D341Med (cell line): ENCODE measurements at places on chromosomes 6 and 20.

DNA sequence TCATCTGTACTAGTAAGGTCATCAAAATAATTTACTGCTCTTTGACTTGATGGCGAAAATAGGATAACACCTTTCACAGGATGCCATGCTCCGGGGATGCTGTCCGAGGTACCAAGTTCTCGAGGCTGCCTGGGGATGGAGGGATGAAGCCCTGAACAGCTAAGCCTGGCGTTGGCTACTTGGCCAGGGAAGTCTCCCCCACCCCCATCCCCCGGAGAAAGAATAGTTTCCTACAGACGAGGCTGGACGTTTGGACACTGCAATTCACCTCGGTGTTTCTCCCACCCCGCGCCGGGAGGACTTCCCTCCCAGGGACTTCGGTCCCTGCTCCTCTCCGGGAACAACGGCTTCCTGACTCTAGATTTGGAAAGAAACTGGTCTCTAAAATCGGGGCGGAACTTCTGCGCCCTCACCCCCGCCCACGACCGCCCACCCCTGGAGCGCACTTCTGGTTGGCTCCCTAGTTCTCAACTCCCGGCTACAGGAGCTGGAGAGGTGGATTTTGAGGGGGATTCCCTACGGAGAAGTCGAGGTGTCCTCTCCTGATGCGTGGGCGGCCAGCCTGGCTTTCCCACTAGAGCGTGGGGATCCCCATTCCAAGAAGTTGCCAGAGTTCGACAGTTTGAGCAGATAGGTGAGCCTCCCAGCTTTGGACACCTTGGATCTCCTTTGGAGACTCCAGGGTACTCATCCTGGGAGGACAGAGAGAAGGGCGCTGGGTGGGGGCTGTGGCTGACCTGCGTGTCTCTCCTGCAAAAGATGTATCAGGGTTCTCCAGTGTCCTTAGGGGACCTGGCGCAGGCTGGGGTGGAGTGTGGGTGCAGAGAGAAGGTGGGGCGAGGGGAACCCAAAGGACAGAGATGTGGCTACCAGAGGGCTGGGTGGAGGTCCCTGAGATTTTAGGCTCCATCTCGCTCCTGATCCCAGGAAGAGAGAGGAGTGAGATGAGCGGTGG is 1.1 kb downstream of the PCSK2 start:
- DNase-seq, result peak; percentile 18

GRCh38 chr6:56335726-56336125 is 88.3 kb upstream of the COL21A1 start:
- no peak for DNase-seq

DNA sequence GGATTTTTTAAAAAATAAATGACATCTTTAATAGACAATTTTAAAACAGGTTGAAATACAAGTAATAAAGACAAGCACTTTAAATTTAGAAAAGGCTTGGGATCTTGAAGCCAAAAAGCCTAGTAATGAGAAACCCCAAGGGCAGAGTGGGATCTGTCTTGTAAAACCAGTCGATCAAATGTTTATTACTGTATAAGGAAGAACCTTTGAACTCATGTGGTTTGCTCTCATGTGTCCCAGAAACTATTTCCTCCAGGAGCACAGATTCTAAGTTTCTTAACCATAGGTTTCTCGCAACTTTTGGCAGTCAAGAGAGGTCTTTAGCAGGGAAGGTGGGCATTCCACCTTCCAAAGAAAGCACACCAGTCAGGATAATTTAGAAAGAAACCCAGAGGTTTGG is 541.7 kb upstream of the BTBD3 start:
- no peak for DNase-seq

DNA sequence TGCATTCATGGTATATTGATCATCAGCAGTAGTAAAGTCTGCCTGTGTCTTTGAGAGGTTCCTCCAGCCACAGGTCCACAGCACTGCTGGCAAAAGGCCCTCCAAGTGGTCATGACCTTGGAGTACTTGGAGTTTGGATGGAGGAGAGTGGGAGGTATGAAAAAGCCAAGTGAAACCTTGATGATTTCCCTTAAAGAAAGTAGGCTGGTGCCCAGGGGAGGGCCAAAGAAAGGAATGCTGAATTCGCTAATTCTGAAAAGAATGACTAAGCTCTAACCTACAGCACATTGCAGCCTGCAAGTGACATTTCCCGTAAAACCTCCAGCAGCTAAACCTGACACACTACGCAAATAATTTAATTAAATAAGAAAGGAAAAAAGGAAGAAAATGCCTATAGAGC is 223.4 kb upstream of the TAB2 start:
- no peak for DNase-seq

GRCh38 chr6:145313041-145313855 is 422.1 kb downstream of the EPM2A start:
- no peak for DNase-seq

DNA sequence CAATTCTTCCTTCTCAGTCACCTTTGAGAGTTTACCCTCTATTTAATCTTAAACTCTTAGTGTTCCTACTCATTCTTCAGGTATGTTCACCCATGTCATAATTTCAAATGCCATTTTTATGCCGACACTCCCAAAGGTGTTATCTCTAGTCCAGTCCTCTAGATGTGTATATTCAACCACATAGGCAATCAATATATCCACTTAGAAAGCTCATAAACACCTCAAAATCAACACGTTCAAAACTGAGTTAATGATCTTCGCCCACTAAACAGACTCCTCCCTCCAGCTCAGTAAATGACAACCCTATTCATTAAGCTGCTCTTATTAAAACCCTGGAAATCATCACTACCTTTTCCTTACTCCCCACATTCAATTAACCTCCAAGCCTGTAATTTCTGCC is 6.4 kb downstream of the OSTM1 start:
- DNase-seq, result no peak

GRCh38 chr20:59525500-59526241 is 78.7 kb upstream of the PHACTR3 start:
- peak; percentile 85 for DNase-seq

DNA sequence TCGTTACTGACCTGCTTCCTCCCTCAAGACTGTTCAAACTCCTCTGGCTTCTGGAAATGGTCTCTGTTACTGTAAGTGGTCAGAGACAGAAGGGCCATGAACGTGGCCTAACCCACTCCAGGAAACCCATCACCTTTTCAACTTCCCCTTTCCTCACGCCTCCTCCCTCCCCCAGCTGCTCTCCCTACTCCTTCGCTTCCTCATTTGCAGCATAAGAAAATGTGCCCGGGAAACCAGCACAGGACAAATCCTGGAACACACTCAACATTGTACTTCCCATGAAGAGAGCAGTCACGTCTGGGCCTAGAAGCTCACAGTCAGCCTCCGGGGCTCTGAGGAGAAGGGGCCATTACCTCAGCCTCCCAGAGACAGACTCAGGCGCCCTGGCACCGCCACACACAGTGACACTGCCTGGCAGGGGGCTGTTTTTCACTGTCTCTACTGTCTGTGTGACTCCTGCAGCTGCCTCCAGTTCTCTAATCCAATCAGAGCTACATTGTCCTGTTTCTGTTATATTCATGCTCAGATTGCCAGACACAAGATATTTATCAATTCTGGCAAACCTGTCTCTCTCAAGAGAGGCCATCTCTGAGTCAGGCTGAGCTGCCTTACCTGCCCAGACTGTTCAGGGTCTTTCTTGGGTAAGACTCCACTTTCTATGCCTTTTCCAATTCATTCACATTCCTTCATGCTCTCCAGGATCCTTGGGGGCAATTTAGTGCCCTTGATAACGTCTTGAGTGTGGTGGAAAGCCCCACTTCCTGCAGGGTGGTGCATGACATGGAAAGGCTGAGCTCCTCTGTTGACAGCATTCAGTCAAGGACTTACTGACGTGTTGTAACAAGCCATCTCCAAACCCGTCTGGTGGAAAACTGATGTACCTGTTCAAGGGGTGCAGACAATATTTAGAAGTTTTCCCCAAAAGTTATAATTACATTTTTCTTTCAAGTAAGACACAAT is 242.2 kb downstream of the HIVEP2 start:
- DNase-seq, result no peak

GRCh38 chr6:47145212-47145611 is 103.1 kb upstream of the ADGRF1 start:
- no peak for DNase-seq

DNA sequence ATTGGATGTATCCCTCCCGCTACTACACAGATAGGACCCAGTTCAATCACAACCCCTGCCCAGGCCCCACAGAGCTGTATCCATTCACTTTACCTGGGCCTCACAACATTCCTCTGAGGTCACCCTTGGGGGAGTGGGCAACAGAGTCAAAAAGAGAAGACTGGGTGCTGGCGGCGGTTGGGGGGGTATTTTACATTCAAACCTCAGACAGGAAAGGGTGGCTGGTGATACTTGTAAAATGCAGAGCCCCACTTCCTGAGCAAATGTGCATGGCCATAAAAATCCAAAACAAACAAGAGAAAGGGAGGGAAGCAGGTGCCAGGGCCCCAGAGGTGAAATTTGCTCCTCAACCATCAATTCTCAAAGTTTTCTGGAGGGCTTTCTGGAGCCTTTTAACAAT is 3.5 kb downstream of the LRFN2 start:
- DNase-seq, result no peak

DNA sequence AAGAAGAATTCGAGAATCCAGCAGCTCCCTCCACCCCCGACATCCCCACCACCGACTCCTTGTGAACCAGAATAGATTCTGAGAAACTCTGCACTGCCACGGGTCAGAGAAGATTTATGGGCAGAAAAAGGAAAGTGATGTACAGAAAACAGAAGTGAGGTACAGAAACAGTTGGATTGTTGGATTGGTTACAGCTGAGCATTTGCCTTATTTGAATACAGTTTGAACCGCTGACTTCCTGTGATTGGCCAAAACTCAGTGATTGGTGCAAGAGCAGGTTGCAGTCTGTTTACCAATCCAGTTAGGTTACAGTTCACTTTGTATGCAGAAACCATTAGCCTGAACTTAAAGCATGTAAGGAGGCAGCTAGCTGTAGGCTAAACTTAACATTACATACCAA is 131.2 kb upstream of the HDDC2 start:
- DNase-seq, result no peak

DNA sequence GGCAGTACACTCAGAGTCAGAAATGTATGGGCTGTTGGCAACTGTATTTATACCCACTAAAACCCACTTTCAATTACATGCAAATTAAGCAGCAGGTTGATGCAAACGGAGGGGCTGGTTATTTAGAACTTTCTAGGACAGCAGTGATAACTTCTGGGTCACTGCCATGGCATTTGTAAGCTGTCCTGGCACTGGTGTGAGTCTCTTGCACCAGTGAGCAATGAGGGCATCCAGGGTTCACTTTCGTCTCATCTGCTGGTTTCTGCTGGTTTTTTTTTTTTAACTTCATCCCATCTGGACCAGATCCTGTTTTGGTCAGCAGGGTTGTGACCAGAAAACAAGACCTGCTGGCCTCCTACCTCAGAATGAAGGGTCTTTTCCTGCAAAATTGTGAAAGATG is 49.2 kb downstream of the CDH26 start:
- DNase-seq, result no peak

DNA sequence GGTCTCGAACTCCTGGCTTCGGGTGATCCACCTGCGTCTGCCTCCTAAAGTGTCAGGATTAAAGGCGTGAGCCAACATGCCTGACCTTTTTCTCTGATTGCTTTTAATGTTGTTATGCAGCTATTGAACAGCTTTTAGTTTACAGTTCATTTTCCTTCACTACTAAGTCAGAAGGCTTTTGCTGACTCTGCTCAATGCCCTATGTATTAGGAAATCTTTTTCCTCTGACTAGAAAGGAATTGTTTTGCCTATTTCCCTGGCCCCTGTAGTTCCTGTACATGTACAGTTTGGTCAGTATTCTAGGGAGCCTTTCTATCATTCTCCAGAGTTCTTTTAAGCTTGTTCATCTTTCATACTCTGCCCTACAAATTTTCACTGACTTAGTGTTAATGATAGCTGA is 280.2 kb downstream of the CDKAL1 start:
- DNase-seq, result no peak

GRCh38 chr6:144162977-144163376 is 12.7 kb downstream of the STX11 start:
- no peak for DNase-seq

- DNase-seq, result no peak
These were observed 263.9 kb downstream of the PLCB1 start for GRCh38 chr20:8395956-8396355.

- DNase-seq, result no peak
These were observed 244.5 kb downstream of the PKHD1 start for GRCh38 chr6:51842804-51843378.

- DNase-seq, result no peak
These were observed 5.6 kb upstream of the TFB1M start for GRCh38 chr6:155319902-155320301.

GRCh38 chr6:164315376-164315775 is 900.9 kb downstream of the QKI start:
- DNase-seq, result no peak

GRCh38 chr6:128521282-128521632 is 858 bp upstream of the PTPRK start:
- DNase-seq, result no peak

GRCh38 chr6:39696986-39697788 is 28.0 kb downstream of the KIF6 start:
- DNase-seq, result no peak

GRCh38 chr20:881051-881782 is 34.9 kb downstream of the ANGPT4 start:
- no peak for DNase-seq

DNA sequence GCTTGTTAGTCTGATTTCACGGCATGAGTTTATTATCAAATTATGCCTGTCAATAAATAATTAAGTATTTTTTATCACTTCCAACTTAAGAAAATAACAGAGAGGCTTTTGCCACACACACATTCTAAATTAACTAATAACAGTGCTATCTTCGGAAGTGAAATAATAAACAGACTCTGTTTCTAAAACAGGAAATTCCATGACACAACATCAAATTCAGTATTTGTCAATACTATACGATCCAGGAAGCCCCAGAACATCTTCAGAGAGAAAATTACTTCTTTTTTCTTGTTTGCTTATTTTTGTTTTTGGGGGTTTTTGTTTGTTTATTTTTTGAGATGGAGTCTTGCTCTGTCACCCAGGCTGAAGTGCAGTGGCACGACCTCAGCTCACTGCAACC is 150.7 kb upstream of the PRDM1 start:
- DNase-seq, result no peak

DNA sequence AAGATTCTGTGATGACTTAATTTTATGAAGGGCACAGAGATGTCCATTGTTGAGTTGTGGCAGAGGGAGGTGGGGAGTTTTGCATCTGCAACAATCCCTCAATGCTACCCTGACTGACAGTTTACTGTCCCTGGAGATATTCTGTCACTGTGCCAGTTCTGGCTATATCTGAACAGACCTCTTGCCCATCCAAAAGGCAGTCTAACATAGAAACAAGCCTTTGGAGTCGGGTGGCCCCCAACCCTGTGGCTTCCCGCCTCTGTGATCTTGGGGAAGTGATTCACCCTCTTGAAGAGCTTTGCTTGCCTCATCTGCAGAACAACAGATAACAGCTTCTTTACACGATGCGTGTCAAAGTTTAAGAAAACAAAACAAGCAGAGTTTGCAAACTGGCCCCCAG is 3.8 kb upstream of the E2F1 start:
- no peak for DNase-seq

DNA sequence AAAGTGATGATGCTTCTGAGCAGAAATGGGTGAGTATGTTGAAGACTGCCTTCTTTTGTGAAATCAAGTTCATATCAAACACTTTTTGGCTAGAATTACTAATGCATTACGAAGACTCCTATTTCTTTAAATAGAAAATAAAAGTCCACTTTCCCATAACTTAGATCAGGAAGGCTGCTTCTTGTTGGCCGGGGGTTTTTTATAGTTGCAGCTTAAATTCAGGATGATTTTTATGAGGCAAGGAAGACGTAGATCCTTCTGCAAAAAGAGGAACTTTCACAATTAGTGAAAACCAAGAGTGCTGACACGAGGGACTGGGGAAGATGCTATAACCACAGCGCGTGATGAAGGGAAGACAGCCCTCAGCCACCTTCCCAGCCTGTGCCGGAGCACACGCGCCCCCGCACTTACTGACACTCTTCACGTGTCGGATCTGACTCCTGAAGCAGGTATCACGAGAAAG is 206.1 kb upstream of the PRDM1 start:
- DNase-seq, result no peak
